ENCODE measurements at places on chromosomes 2 and 18. TPM values are rescaled to one million over a fixed set of nuclear protein-coding genes. Genes with fewer than 3 reads are reported as not detected.

SPEG gene
- total RNA-seq, result 55.8 TPM

CNNM4 gene
- total RNA-seq, result 31.4 TPM

GRHL1 gene
- 10.6 TPM for total RNA-seq

UCN gene
- total RNA-seq, result 2.8 TPM

MPP4 gene
- not detected for total RNA-seq

ARMC9 gene
- 23.4 TPM for total RNA-seq

- no peak for DNase-seq
Observed at GRCh38 chr2:226772389-226773179, 27.0 kb downstream of the IRS1 start.

DNA sequence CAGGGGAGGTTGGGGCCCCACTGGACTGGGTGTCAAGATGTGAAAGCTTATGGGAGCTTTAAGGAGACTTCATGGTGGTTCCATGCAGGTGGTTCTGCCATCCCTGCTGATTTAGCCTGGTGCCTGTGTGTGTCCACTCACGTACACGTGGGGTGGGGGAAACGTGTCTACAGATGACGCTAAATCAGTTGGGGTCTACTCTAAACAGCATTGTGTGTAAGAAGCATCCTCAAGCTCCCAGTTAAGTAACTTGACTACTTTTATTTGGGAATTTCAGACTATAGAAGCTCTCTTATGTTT lies 47.1 kb downstream of the BCL2L11 start:
- no peak for DNase-seq

DNA sequence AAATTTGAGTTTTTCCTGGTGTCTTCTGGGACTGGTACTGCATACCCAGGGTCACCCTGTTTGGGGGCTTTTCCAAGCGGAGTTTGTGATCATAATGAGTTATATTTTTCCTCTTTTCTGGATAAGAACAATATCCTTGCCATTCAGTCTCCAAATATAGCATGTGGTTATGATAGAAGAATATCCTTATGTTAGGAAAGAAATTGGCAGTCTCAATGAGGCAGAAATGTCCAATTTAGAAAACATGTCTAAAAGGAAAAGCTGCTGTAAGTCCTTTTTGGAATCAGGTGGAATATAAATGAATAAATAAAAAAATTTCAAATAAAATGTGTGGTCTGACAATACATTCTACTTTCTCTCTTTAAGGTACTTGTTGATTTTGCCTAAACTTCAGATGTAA lies 36.2 kb downstream of the SPATS2L start:
- no peak for DNase-seq

All from PC-9 (cell line).